ENCODE measurements at places on chromosomes 7 and 10. TPM values are rescaled to one million over a fixed set of nuclear protein-coding genes. Genes with fewer than 3 reads are reported as not detected.

The VSTM2A gene
- total RNA-seq, result 30.7 TPM

DNA sequence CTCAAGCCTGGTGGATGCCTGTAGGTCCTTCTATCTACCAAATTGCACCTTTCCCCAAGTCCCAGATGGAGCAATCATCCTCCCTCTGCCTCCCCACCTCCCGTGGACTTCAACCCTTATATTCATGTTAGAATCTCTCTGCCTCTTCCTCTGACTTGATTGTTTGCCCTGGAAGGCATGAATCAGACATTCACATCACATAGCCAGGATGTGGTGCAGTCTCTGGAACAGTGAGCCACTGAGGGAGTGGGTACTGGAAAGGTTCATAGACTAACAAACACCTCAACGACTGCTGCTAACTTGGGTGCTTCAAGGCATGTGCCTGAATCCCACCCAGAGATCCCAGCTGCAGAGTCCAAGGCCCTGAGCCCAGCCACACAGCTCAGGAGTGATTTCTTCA is 494.0 kb downstream of the TNS3 start:
- no peak for DNase-seq

DNA sequence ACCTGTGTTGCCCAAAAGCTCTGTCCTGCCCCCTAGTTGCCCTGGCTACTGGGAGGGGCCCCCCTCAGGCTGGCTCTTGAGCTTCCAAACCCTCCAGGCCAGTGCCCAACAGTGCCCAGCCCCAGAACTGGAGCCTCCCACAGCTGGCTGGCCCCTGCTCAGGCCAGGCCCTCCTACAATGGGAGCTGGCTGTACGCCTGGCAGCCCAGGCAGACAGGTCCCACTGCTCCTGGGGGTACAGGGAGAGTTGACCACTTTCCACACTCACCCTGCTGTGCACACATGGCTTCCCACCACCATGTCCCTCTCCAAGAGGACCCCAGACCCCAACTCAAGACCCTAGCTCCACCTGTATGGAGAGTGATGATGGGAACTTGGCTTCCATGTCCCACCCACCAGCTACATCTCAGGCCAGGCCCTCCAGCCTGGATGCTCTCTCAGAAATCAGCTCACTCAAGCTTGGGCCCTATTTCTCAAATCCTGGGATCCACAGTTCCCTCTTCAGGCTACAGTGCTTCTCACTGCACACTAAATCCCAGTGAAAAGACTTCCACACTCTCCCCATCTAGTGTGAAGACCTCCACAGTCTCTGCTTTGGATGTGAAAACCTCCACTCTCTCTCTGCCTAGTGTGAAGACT is 92.6 kb downstream of the OAT start:
- no peak for DNase-seq

The PAPOLB gene
- total RNA-seq, result 0.07 TPM

GRCh38 chr7:925601-926000 is 28.9 kb downstream of the ADAP1 start:
- DNase-seq, result no peak

The BAIAP2L1 gene
- 28.0 TPM for total RNA-seq

DNA sequence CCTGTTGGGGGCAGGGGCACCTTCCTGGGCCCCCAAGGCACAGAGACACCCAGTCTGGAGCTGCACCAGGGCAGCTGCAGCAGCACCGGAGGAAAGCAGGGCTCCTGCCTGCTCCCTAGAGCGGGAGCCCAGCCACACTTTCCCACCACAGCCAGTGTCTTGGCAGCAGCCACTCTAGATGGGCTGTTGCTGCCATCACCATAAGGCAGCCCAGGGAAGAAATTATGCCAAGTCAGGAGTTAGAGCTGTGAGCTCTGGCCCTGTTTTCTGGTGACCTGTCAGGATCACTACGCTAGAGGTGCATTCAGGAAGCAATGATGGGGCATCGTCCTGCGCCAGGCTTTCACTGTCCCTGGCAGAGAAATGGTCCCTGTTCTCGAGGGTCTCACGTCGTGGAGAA is 38.0 kb upstream of the ZNRF2 start:
- DNase-seq, result no peak

The SLC39A12 gene
- not detected for total RNA-seq

DNA sequence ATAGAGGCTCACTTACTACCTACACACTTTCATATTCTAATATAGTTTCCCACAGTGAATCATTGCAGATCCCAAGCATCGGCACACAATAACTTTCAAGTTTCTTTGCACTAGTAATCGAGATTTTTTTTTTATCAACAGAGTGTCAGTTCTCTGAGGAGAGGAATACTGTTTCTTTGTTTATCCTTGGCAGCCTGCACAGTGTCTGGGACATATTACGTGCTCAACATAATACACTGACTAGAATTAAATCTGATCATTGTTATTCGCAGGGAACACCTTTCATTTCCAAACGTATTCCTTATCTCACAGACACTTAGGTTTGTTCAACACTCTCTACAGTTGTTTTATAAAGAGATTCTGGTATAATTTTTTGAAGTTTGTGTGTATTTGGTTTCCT is 95.3 kb downstream of the CACNA2D1 start:
- no peak for DNase-seq

DNA sequence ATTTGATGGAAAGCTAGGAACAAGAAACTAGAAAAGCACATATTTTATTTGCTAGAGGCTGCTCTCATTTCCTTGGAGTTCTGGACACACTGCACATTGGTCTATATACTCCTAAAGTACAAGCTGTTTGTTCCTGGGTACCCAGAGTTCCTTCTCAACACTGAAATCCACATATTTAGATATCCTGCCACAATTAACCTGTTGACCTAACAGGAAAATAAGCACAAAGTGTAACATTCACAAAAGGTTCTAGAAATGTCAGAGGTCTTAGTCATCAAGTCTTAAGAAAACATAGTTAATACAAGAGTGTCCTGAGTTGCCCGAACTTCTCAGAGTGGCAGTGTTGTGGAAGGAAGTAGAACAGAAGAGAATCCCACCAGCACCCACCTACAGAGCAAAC is 115.6 kb downstream of the ELMO1 start:
- no peak for DNase-seq

The IDI2 gene
- total RNA-seq, result not detected

The GFRA1 gene
- 45.6 TPM for total RNA-seq

The CYP2C18 gene
- 1.8 TPM for total RNA-seq

The C10orf105 gene
- not detected for total RNA-seq
